ENCODE measurements at places on chromosomes 6 and 20.

GRCh38 chr6:159983641-159984080 is 14.8 kb downstream of the IGF2R start:
- no peak for DNase-seq

DNA sequence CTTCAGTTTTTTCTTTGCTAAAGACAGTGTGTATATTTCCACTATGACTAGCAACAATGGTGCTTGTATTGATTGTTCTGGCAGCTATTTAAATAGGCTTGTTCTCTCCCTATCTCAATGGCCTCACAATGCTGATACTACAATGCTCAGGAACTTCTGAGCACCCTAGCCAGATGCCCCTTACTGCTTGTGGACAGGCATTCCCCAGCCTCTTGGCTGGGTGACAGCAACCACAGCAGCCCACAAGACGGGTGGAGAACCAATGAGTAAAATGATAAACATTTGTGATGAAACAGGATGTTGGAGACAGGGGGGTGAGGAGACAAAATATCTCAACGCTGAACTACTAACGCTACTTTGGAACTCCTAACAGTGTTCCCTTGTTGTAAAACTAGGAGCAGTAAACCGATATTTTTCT is 42.3 kb downstream of the HIVEP2 start:
- DNase-seq = no peak

DNA sequence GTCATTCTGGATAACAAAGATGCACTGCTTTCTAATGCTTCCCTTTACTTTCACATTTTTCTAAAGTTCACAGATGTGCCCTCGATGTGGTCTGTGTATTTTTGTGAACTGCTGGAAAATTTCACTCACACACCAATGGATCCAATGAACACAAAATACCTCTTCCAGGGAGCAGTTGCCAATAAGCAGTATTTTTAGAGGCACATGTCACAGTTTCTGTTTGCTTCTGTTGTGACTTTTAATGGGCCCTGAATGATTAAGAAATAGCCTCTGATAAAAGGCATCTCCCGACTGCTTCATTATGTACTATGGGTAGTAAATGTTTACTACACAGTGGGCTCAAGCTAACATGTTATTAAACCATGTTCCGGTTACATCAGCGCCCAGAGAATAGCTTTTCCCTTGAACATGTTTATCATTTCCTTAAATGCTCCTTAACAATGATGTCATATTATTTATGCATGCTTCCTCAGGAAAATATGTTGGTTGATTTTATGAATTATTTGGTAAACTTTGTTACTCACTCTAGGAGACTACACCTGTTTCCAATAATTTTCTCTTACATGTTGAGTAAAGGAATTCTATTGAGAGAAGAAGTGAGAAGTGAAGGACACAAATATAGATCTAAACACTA is 188.0 kb downstream of the KCNQ5 start:
- DNase-seq = no peak

GRCh38 chr6:33809594-33809993 is 5.8 kb upstream of the MLN start:
- DNase-seq = no peak

DNA sequence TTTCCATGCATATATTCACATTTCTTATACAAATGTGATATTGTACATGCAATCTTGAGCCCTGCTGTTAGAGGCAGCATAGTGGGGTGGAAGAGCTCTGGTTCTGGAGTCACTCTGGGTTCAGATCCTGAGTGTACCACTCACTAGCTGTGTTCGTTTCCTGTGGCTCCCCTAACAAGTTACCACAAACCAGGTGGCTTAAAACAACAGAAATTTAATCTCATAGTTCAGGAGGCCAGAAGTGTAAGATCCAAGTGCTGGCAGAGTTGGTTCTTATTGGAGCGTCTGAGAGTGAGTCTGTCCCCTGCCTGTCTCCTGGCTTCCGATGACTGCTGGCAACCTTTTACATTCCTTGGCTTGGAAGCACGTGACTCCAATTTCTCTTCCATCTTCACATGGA is 115.6 kb downstream of the MAP3K7 start:
- no peak for DNase-seq

DNA sequence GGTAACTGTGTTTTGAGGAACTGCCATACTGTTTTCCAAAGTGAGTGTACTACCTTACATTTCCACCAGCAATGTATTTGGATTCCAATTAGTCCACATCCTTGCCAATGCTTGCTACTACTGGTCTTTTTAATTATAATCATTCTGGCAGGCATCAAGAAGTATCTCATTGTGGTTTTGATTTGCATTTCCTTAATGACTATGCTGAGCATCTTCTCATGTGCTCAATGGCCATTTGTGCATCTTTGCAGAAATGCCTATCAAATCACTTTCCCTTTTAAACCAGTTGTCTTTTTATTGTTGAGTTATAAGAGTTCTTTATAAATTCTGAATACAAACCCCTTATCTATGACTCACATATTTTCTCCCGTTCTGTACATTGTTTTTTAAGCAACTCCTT is 75.9 kb downstream of the ATG5 start:
- no peak for DNase-seq

- DNase-seq = no peak
Measured at GRCh38 chr6:113739041-113739655, 118.0 kb upstream of the MARCKS start.

Data from stimulated activated CD8-positive, alpha-beta memory T cell treated with anti-CD3 and anti-CD28 coated beads, Interleukin-15, amount 100 ng/mL, for 48 hours (primary cell).